ENCODE measurements at places on chromosomes 12 and 14.

GRCh38 chr12:130686511-130686991 is 29.5 kb downstream of the RIMBP2 start:
- DNase-seq, result no peak

DNA sequence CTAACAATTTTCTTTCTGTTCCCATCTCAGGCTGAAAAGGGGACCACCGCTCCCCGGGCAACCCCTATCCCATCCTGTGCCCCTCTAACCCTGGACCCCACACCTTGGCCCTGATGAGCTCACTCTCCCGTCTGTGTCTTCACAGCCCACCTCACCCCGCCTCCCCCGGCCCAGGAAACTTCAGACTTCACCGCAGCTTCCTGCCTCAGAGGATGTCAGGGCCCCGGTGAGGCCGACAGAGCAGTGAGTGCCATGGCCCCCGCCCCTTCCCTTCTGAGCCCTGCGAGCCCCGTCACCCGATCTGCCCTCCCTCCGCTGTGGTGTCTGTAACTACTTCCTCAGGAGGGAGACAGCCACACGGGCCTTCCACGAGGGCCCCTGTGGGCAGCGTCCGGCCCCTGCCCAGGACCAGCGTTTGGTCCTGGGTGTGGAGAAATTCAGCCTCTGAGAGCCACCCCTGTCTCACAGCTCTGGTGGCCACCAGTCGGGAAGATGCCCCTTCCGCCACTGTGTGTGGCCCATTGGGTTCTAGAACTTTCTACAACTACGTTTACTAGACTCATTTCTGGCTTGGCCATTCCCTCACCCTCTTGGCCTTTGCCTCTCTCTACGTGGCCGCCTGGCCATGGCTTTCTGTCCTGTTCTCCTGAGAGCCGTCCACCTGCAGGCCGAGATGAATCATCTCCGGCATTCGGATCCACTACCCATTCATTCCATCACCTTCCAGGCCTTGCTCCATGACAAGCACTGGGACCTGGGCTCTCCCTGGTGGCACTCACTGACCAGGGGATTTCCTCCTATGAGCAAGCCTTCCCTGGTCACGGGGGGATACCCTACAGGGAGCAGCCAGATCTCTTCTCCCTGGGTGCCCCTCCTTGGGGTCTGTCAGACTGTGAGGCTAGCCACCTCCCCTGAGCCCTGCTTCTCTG is 3.4 kb downstream of the RHOF start:
- DNase-seq, result peak; percentile 92

DNA sequence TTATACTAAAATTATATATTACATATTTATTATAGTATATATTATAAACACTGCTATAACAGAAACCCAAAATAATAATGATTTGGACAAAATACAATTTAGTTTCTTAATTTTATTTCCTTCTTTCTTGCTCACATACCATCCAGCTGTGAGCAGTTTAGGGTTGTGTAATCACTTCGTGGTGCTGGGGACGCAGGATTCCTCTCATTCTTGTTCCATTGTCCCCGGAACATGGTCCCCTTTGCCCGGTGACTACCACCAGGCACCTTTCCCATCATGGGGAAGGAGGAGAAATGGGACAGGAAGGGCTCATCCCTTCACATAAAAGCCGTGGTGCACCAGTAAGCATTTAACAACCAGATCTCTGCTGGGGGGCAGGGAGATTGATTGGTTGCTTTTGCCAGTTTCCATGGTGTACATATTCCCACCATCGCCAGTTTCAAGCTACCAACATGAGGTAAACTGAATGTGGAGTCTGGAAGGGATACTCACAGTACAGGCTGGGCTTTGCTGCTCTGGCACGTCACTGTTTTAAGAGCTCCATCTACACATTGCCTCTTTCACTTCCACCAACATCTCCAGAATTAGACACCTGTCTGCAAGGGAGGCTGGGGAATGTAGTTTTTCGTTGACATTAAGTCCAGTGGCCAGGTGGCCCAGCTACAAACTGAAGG is 191.5 kb downstream of the TMEM132C start:
- no peak for DNase-seq

DNA sequence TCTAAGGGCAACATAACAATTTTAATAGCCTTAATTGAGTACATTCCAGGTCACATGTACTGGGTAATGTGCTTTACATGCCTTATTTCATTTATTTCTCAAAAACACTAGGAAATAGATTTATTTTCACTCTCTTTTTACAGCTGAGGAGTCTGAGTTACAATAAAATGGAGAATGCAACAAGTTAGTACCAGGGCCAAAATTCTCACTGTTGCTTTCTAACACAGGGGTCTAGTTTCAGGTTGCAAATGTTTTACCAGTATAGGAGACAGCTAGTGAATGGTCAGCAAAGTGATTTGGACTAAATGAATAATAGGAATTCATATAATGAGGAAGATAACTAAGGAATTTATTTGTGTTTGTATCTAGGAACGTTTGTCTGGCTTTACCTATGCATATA is 137.3 kb downstream of the RASSF9 start:
- DNase-seq, result no peak

DNA sequence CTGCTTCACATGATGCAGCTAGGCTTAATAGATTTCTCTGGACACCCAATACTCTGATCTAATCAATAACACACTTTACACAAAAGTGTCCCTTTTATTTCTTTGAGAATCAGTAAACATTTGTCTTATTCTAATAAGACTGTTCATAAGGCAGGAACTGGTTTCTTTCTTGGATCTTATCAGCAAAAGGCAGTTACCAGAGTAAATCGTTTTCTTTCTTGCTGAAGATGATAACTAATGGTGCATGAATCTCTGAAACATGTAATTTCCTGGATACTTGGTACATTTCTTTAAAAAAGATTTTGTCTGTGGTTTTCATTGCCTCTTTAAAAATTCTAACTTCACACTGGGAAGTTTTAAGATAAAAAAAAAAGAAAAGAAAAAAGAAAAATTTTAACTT is 39.6 kb downstream of the WIF1 start:
- DNase-seq, result no peak

DNA sequence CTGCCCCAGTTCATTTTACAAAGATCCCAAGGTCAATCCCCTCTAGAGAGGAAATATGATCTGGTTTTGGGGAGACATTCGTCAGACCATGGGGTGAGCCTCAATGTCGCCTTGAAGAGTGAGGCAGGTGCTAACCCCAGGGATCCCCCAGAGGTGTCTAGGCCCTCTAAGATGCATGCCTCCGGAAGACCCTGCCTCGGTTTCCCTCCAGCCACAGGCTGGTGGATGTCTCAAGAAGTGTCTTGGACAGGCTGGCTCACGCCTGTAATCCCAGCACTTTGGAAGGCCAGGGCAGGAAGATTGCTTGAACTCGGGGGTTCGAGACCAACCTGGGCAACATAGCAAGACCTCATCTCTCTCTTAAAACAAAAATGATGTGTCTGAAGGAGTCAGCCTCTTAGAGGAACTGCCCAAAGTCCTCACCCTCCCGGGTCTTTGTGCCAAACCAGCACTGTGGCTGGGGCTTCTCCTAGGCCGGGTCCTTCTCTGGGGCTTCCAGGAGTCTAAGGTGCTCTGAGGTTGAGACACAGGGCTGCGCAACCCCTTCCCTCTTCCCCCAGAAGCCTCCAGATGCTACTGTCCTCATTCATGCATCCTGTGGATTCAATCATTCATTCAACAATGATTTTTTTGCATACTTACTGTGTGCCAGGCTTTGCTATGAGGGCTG is 24.7 kb upstream of the BEGAIN start:
- DNase-seq, result no peak

- DNase-seq, result no peak
Observed at GRCh38 chr14:31307198-31307597, 99.6 kb upstream of the HECTD1 start.

GRCh38 chr12:129339336-129339735 is 486.1 kb downstream of the GLT1D1 start:
- DNase-seq, result no peak

DNA sequence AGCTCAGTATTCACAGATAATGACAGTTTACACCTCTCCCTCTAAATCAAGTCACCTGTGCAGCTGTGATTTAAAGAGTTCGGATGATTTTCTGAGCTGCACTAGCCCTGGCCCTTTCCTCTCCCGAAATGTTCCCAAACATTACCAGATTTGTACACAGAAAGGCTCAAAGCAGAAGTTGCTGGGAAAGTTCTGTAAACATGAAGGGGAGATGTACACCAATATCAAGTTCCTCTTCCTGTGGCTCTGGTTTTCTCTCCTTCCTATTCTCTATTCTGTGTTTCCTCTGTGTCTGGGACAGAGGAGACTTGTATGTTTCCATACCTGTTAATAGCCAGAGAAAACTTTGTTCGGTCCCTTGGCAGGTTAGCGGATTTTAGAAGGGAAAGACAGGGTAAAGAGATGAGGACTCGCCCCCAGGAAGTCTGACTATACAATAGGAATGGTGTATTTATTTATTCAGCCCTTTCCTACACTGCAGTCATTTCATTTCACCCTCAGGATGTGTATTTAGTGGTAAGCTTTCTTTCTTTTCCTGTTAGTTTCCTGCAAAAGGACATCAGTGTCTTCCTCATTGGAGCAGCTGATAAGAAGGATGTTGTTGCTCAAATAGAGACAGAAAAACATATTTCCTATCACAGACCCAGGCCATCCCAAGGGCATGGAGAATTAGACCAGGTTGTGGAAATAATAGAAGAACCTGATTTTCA is 7.6 kb upstream of the NUMB start:
- DNase-seq, result no peak

GRCh38 chr12:22684140-22685118 is 59.5 kb downstream of the ETNK1 start:
- no peak for DNase-seq

DNA sequence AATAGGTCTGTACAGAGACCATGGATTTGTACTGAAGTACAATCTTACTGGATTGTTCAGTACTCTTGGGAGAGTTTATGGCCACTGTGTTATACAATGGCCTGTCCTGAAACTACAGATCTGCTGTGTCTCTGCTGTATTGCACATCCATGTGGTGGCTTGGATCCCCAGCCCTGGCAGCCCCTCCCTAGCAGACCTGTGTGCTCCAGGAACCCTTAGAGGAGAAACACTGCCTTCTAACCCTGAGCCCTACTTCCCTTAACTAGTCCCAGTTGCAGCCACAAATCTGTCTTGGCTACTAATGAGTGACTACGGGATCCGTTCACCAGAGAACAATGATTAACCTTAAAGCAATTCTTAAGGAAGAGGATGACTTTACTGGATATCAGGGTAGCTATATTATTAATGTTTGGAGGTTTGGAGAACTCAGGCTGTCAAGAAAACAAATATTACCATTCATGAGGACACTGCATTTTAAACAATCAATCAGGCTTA is 27.7 kb downstream of the RNF34 start:
- no peak for DNase-seq

DNA sequence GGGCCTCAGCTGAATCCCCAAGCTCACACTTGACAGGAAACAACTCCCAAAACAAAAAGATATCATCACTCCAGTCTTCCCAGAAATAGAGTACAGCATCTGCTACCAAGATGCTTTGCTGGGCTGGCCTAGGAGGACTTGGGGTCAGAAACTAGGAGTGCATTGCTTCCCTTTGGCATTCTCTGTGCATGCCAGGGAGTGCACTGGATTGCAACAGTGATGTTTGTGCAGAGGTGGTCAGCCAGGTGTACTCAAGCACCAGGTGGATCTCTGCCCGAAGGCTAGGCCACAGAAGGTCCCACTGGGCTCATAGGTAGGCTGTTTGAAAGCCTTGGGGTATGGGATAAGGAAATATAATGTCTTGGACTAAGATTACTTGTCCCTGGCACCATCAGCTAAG is 51.1 kb downstream of the RAB35 start:
- DNase-seq, result no peak

Data from activated T-helper 1 cell treated with anti-CD3 and anti-CD28 coated beads, Interleukin-12 subunit alpha, Interleukin-12 subunit beta, Interleukin-2, Interleukin-4 antibody, amounts not matched to agents 30 ng/mL and 10 ng/mL and 1 ng/mL, durations not matched to agents 14 hours and 24 hours and 36 hours (primary cell).